ENCODE measurements at places on chromosomes 2 and 18.
A peak's percentile ranks its signal among the peaks of the same experiment; 100 is the strongest.

DNA sequence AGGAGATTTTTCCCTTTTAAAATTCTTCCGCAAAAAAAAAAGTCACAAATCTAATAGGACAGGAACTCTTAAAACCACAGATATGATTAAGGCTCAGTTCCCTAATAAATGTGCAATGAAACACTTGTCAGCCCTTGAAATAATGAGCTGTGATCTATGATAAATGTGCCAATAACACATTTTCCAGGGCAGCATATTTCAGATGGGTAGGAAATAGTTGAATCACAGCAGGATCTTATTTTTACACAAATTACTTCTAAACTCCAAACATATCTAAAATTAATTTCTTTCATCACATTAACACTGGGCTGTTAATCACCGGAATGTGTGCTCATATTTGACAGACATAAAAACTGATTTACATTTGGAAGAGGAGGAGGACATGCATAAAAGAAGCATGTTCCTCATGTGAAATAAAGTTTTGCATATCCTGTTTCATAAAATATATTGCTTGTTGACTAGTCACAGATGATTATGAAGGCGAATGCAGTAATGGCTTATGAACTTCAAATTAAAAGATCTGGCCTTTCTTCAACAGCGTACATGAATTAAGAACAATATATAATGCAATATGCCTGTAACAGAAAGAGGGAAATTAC lies 281.4 kb downstream of the PAX3 start:
- no peak for DNase-seq

DNA sequence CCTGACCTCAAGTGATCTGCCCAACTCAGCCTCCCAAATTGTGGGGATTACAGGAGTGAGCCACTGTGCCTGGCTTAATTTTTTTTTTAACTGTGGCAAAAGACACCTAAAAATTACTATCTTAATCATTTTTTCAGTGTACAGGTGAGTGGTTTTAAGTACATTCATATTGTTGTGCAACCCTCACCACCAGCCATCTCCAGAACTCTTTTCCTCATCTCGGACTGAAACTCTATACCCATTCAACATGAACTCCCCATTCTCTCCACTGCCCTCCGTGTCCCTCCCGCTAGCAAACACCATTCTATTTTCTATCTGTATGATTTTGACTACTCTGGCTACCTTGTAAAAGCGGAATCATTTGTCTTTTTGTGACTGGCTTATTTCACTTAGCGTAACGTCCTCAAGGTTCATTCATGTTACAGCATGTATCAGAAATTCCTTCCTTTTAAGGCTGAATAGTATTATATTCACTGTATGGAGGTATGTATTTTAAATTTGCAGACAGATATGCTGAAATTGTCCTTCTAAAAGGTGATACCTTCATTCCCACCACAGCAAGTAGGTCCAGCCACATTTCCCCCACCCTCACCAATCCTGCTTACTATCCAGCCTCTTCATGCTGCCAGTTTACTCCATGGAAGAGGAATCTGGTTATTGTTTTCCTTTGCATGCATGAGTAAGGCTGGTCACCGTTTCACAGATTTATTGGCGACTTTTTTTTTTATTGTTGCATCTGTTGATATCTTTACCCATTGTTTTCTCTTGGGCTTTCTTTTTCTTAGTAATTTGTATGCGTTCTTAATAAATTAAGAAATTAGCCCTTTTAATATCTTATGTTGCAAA lies 40.6 kb upstream of the ANXA4 start:
- no peak for DNase-seq

DNA sequence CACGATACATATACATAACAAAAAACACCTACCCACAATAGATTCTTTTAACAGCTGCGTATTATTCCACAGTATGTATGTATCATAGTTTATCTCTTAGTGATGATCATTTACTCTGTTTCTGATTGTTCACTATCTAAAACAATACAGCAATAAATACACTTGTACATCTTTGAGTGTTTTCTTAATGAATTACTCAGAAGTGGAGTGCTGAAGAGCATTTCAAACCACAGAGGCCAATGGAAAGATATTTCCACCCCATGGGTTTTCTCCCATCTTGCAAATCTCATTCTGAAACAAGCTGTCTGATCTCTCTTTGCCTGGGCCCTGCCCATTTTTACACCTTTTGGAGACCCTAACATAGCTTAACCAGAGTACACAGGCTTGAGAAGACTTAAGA lies 113.8 kb upstream of the KLF7 start:
- DNase-seq, result no peak

DNA sequence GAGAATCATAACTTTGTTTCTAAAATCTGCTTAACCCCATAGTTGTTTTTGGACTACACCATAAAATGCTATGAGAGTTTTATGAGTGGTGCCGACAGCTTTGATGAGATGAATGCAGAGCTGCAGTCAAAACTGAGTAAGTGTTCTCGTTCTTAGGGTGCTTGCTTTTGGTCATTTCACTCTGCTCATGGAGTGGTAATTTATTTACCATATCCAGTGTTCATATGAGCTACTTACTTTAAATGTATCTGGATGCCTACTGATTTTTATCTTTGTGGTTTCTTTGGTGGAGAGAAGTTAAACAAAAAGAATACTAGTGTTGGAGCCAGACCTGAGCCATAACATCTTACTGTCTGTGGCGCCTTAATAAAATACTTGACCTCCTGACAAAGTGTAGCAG lies 16.4 kb downstream of the NDC80 start:
- no peak for DNase-seq

DNA sequence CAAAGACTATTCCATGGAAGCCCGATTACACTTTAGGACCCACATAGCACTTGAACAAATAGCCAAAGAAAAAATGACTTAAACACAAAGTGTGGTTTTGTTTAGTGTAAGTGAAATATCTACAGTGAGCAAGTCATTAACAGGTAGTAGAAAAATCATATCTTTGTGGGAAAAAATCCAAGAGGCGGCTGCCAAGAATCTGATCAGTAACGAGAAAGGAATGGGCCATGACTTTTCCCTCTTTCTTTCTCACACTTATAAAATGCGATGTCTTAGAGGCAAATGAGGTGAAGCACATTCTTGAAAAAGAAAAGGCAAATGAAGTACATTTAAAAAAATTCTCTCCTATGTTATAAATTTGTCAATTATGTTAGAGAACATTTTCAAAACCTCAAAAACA lies 12.9 kb upstream of the GEMIN6 start:
- DNase-seq, result no peak

DNA sequence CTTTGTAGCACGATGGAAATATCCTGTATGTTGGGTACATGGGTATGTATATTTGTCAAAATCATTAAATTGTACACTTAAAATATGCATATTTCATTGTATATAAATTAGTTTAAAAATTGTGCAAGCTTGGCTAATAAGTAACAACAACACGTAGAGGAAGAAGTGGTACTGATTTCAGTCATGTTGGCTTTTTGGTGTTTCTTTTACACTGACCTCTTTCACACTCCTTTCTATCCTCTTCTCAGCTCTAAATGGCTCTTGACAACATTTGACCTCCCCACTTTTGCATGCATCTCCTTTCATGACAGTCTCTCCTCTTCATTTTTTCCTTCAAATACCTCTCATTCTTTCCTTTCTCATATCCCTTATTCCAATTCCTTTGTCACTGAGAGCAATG lies 801.4 kb upstream of the ZEB2 start:
- DNase-seq, result no peak

GRCh38 chr2:197191940-197192322 lies 118.6 kb downstream of the ANKRD44 start:
- no peak for DNase-seq

GRCh38 chr2:128558441-128558840 lies 239.8 kb upstream of the HS6ST1 start:
- DNase-seq, result no peak

DNA sequence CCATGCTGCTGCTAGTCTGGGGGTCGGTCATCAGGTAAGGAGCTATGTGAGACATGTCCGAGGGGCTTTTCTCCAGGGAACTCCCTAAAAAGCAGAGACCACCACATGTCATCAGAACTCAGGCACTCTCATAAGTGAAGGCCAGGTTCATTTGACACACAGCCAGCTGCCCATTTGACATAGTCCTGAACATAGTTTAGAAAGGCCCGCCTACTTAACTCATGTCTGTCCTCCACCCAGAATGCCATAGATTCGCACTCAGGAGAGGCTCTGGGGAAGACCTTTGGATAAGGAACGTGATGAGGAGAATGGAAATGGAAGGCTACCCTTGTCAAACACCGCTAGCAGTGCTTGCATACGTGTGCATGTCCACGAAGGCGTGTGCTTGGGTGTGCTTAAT lies 157.2 kb downstream of the PTGR3 start:
- DNase-seq, result no peak

- no peak for DNase-seq
Measured at GRCh38 chr2:33068261-33068660, 121.5 kb downstream of the LTBP1 start.

DNA sequence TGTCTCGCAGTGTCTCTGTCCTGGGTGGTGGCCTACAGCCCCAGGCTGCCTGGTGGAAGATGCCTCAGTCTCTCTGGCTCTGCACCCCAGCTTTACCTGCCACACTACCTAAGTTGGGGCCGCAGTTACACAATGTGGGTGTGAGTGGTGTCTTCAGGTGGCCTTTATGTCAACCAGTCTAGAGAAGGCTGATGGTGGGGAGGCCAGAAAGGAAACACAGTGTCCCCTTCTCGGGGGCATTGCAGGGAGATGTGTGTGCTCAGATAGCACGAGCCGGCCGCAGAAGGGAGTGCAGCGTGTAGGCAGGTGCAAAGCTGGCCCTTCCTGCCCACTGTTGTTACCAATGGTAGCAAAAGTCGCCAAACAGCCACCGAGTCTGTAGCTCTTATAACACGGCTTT lies 216.1 kb downstream of the SH3RF3 start:
- DNase-seq, result no peak

- DNase-seq, result no peak
Measured at GRCh38 chr2:100713106-100713505, 106.8 kb upstream of the NPAS2 start.

DNA sequence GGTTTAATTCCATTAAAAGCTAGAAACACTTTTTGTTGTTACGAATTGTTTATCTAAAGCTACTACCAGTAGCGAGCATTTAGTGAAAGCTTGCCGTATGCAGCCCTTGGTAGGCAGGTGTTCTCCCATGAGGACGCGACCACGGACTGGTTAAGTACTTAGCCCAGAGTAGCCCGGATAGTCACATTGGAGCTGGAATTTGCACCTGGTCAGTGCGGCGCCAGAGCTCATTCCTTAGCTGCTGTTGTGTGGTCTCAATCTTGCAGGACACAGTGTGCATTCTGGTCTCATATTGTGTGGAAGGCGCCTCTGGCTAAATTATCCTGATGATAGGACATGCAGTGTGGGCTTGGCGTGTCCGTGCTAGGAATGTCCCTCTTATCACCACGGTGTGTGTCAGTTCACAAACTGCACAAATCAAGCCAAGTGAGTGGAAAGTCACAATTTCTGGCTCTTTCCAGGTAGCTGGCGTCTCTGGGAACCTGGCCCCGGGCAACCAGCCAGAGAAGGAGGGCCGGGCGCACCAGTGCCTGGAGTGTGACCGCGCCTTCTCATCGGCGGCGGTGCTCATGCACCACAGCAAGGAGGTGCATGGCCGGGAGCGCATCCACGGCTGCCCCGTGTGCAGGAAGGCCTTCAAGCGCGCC lies 133.3 kb downstream of the ZNF236 start:
- no peak for DNase-seq

DNA sequence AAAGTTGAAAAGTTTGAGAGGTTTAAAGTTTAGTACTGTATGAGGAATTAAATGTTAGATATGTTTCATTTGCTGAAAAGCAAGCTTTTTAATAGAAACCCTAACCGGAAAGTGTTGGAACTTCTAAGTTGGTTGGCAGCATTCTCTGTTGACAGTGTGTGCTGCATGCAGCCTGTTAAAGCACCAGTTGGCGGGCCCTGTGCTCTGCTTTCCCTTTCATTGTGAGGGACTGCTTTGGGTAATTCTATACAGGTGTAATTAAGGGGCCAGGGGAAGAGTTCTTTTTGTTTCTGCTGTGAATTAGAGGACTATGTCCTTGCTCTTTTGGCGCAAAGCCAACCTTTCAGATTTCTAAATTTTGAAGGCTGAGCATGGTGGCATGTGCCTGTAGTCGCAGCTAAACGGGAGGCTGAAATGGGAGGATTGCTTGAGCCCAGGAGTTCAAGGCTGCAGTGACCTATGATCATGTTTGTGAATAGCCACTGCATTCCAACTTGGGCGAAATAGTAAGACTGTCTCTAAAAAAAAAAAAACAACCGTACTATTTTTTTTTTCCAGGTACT lies 20.1 kb downstream of the PLEKHB2 start:
- no peak for DNase-seq

- DNase-seq, result no peak
Measured at GRCh38 chr2:151363709-151364108, 6.3 kb downstream of the TNFAIP6 start.

DNA sequence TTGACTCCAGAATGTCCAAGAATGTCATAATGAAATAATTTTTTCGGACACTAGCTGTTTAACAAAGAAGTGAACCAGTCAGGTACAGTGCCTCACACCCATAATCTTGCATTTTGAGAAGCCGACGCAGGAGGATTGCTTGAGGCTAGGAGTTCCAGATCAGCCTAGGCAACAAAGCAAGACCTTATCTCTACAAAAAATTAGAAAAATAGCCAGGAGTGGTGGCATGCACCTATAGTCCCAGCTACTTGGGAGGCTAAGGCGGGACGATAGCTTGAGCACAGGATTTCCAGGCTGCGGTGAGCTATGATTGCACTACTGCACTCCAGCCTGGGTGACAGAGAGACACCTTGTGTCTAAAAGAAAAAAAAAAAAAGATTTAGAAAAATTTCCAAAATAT lies 235.8 kb upstream of the FN1 start:
- no peak for DNase-seq

DNA sequence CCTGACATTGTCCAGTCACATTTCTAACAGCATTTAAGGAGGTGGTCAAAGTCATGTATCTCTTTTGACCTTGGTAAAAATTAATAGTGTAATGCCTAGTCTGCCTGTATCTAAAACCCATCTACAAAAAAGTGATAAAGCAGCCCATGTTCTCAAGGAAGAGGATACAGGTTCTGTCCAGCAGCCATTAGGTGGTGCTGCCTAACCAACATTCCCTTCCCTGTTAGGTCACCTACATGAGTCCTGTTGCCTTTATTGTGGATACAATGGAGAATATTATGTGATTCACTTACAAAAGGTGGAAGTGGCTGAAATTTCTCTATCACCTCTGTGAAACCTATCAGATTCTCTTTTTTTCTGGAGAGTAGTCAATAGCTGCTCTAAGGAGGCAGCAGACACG lies 52.5 kb downstream of the AQP4 start:
- DNase-seq, result peak; percentile 81

DNA sequence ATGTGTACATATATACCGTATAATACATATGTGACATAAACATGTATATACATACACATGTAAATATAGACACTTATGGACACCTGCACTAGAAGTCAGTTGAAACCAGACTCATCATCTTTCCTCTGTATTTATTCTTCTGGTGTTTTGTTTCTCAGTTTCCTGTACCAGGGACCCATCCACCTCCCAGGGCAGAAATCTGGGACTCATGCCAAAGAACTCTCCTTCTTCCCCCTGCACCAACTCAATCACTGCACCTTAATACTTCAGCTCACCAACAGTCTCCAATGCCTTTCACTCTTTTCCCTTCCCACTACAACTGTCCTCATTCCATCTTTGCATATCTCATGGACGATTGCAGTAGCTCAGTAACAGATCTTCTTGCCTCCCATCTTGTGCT lies 428.0 kb downstream of the FBXO15 start:
- DNase-seq, result no peak

All from NCI-H82 (cell line).